ENCODE measurements at places on chromosomes 12 and 14.

DNA sequence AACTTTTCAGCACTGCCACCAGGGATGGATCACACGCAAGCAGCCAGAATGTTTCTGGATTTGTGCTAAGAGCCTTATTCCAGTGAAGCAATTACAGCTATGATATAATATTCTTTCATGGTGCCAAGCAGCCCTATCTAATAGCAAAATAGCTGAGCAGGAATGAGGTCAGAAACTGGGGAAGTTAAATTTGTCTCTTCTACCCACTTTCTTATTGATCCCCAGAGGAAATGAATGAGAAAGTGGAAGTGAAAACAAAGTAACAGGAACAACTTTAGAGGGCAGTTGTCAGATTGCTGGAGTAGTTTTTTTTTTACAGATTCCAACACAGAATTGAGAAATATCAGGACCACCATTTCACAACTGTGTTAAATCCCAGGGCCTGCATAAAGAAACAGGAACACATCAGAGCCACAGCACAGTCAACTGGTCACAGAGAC is 44.8 kb downstream of the GCH1 start:
- DNase-seq: no peak

GRCh38 chr14:26293909-26294308 is 303.9 kb downstream of the NOVA1 start:
- no peak for DNase-seq

- DNase-seq: no peak
Observed at GRCh38 chr12:4607056-4607455, 41.8 kb downstream of the AKAP3 start.

- DNase-seq: no peak
Observed at GRCh38 chr12:43758247-43758727, 303 bp downstream of the PUS7L start.

- no peak for DNase-seq
Observed at GRCh38 chr14:88154926-88155325, 150.0 kb downstream of the GPR65 start.
